RPMI8226 (cell line): ENCODE measurements at places on chromosomes 5 and 9.

DNA sequence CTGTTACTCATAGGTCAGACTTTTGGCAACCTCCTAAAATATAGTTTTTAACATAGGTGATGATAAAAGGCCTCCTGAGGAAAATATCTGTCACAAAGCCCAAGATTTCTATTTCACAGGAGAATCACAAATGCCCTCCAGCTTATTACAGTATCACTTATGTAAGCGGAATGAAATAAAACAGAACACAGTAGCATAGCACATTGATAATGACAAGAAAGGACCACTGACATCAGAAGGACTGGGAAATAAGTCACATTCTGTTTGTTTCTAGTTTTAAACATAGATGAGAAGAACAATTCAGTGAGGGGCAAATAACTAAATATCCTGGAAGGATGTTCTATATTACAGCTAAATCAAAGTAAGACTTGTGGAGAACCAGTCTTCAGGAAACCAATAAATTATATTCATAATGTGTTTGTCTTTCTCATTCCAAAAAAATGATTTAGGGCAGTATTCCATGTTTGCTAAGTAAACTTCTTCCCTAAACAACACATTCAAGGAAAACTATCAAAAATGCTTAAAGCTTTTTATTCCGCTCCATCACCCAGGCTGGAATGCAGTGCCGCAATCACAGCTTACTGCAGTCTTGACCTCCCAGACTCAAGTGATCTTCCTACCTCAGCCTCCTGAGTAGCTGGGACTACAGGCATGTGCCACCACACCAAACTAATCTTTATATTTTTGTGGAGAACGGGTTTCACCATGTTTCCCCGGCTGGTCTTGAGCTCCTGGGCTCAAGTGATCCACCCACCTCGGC lies 20.8 kb upstream of the CTNNAL1 start:
- no peak for DNase-seq

GRCh38 chr5:32584646-32585045 lies 711 bp upstream of the SUB1 start:
- no peak for DNase-seq

GRCh38 chr9:72187121-72187695 lies 38.0 kb downstream of the GDA start:
- no peak for DNase-seq

DNA sequence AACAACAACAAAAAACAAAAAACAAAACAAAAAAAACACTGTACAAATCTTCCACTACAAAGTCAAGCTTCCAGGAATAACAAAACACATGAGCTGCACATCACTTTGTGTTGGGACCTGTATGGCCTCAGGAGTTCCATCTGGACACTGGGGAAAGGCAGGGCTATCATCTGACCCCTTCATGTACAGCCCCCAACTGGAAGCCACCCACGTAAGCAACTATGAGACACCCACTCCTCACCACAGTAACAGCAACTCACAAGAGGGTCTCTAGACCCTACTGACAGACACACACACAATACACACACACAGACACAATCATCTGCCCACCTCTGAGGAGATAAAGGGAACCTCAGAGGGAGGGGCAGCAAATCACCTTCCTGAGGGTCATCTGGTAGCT lies 81.7 kb upstream of the LRRTM2 start:
- no peak for DNase-seq

DNA sequence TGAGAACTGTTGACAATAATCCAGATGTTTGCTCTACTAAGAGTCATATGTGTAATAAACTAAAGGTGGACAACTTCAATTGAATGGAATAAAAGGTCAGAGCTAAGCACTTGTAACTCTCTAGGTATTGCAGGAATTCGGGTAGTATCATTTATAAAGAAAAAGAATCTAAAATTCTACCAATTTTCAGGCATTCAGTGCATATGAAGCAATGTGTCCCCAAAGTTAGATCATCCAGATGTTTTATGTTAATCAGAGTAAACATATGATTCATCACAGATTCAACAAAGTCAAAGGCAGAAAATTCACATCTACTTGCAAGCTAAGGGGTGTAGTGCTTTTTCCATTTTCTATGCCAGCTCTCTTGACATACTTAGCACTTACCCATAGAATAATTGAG lies 477.1 kb downstream of the PDE4D start:
- DNase-seq, result no peak

DNA sequence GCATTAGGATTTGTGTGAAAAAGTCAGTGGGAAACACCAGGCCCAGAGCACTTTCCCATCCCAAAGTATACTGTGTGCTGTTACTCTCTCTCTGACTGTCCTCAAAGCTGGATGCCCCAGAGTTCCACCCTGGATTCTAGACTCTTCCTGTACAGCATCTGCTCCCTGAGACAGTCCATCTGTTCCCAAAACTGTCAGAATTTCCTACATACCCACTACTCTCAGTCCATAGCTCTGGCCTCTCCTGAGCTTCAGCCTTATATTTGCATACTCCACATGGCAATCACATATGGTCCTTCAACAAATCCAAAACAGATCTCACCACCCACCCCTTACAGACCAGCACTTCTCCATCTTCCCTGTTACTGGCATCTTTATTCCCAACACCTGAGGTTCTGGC lies 9.5 kb downstream of the ELP1 start:
- DNase-seq, result no peak

GRCh38 chr9:75112789-75113188 lies 24.5 kb downstream of the OSTF1 start:
- DNase-seq, result no peak

DNA sequence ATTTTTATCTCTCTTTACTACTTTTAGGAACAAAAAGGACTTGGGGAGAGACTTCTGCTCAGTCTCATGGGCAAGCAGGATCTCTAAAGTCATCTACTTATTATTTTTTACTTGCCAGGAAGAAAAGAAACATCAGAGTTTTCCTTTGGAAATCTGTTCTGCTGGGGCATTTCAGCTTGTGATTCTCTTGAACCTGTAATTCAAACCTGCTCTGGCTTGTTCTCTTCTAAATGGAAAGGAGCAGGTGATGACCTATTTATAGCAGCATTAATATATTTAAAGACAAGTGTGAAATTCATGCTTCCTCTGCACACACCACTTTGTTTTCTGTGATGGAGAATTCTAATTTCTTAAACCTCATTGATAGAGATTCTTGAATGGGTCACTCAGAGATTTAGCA lies 2.0 kb downstream of the ADCY2 start:
- DNase-seq, result no peak
